ENCODE measurements at places on chromosomes 13 and 19.

GRCh38 chr13:36766295-36766694 lies 52.7 kb upstream of the RFXAP start:
- no peak for DNase-seq

DNA sequence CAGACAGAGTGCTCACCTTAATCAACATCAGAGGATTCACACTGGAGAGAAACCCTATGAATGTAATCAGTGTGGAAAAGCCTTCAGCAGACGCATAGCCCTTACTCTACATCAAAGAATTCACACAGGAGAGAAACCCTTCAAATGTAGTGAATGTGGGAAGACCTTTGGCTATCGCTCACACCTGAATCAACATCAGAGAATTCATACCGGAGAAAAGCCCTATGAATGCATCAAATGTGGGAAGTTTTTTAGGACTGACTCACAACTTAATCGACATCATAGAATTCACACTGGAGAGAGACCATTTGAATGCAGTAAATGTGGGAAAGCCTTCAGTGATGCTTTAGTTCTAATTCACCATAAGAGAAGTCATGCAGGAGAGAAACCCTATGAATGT lies 18.3 kb downstream of the ZNF527 start:
- DNase-seq, result no peak

GRCh38 chr19:14272623-14273022 lies 66.7 kb upstream of the ADGRL1 start:
- DNase-seq, result no peak

- peak; percentile 56 for DNase-seq
Measured at GRCh38 chr19:3047496-3048189, 14.7 kb downstream of the TLE5 start.

GRCh38 chr13:67650471-67650870 lies 420.3 kb upstream of the PCDH9 start:
- no peak for DNase-seq
